ENCODE measurements at places on chromosomes 4 and X.

- DNase-seq: no peak
These were observed 459.5 kb upstream of the AGA start for GRCh38 chr4:177901786-177902185.

GRCh38 chrX:81202943-81203342 is 1.0 kb downstream of the SH3BGRL start:
- no peak for DNase-seq

DNA sequence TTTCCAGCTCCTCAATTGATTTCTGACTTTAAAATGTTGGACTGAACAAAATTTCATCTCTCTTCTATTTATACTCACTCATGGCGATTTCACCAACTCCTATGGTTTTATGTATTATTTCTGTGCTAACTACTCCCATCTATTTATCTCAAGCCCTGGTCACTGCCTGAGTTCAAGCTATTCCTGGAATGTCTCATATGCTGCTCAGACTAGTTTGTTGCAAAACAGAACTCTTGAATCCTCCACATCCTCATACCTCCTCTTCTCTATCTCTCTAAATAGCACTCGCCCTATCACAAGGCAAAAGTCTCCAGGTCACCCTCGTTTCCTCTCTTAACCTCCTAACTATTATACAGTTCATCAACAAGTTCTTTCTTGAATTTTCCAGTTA is 19.0 kb upstream of the DDX60 start:
- no peak for DNase-seq

DNA sequence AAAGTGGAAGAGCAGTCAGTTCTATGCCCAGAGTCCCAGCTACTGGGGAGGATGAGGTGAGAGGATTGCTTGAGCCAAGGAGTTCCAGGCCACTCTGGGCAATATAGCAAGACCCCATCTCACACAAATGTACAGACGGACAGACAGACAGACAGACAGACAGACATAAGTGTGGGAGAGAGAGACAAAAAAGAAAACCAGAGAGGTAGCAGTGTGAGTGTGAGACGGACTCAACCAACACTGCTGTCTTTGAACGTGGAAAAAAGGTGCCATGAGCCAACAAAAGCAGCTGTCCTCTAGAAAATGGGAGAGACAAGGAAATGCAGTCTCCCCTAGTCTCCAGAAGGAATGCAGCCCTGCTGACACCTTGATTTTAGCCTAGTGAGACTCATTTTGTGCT is 18.2 kb upstream of the RPL34 start:
- no peak for DNase-seq

GRCh38 chrX:40579141-40579540 is 1.6 kb upstream of the ATP6AP2 start:
- no peak for DNase-seq

- DNase-seq: no peak
These were observed 69.1 kb upstream of the WDR1 start for GRCh38 chr4:10185518-10186227.

GRCh38 chr4:123077330-123077729 is 154.9 kb upstream of the NUDT6 start:
- no peak for DNase-seq

- no peak for DNase-seq
These were observed 9.6 kb upstream of the RENBP start for GRCh38 chrX:153953892-153954557.

GRCh38 chr4:113145519-113146291 is 96.3 kb downstream of the ANK2 start:
- no peak for DNase-seq

- no peak for DNase-seq
These were observed 85.0 kb upstream of the TENT5D start for GRCh38 chrX:80335062-80335830.

DNA sequence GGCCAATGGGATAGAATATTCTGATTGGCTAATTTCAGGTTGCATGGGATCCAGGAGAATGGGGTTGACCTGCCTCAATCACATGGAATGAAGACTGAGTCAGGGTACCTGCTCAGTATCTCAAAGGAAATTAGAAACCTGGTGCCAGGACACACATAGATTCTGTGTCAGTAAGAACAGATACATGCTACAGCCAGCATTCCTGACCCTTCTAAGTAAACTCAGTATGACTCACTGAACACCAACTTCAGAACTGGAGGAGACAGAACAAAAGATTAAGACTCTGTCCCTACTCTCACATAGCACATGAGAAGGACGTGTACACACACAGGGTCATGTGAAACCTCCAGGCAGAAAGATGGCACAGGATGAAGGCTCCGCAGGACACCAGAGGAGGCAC is 54.5 kb downstream of the FAM184B start:
- no peak for DNase-seq

DNA sequence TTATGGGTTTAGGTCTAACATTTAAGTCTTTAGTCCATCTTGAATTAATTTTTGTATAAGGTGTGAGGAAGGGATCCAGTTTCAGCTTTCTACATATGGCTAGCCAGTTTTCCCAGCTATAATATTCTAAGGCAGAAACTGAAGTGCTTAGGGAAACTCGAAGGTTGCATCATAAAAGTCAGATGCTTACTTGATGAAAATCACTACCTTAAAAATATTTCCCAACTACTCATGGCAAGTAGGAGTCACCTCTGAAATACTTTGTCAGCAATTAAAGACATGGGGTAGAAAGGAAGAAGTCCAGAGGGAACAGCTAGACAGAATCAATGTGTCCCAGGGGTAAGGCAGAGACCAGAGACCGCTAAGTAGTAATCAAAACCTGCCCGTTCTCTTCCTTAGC is 6.3 kb upstream of the AP1S2 start:
- DNase-seq: no peak

DNA sequence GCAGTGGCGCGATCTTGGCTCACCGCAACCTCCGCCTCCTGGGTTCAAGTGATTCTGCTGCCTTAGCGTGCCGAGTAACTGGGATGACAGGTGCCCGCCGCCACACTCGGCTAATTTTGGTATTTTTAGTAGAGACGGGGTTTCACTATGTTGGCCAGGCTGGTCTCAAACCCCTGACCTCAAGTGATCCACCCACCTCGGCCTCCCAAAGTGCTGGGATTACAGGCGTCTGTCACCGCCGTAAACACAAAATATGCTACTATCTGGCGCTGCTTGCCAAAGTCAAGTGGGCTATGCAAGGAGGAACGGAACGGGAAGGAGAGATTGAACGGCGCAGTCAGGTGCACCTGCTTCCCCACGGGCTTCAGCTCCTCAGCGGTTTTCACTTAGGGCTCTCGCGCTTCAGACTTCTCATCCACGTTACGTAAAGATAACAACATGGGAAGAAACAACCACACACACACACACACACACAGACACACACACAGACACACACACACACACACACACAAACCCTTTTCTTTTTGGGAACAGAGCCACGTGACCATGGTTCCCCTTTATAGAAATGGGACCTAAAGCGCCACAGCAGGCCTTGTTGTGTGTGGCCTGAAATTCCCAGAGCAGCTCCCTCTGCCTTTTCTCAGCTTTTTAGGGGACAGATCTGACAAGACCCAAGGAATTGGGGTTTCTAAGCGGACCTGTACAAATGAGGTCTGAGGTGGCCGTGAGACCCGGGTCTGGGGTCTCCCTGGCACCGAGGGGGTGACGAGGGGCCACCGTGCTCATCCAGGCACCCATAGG is 1.5 kb downstream of the P2RY8 start:
- no peak for DNase-seq

DNA sequence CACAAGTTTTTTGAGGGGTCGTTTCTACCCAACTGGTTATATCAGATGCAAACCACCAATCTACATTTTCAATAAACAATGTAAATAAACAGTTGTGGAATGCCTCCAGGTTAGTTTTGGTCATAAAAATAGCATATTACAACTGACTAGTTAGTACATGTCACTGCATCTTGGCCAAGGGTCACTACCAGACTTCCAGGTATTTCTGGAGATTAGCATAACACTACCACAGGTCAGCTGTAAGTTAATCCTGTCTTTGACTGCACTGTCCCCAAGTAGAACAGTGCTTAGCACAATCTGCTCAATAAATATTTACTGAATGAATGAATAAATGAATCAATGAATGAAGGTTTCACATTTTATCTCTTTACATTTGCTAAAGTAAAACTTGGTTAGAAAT is 64.4 kb downstream of the TBC1D19 start:
- no peak for DNase-seq

DNA sequence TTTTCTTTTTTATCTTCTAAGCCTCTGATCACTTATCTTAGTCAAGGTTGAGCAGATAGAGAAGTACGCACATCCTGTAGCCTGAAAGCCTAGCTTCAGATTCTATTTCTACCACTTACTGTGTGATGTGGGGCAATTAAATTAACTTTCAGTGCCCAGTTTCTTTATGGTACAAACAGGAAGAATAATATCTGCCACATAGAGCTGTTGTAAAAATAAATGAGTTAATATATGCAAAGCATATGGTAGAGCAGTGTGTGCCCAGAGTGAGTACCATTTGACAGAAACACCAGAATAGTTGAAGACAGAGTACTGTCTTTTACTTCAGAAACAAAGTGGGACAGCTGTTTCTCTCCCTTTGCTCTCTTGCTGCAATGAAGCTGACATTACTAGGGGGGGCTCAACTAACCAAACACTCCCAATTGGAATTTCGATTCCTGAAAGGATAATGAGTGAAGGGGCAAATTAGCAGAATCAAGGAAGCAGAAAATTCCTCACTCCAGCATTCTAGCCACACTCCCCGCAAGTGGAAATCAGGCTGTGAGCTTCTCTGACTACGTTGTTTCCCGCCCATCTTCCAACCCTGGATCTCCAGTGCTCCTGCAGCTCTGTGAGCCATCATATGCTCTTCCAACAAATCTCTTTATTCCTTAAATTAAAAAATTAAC is 80.4 kb downstream of the MAPK10 start:
- no peak for DNase-seq

DNA sequence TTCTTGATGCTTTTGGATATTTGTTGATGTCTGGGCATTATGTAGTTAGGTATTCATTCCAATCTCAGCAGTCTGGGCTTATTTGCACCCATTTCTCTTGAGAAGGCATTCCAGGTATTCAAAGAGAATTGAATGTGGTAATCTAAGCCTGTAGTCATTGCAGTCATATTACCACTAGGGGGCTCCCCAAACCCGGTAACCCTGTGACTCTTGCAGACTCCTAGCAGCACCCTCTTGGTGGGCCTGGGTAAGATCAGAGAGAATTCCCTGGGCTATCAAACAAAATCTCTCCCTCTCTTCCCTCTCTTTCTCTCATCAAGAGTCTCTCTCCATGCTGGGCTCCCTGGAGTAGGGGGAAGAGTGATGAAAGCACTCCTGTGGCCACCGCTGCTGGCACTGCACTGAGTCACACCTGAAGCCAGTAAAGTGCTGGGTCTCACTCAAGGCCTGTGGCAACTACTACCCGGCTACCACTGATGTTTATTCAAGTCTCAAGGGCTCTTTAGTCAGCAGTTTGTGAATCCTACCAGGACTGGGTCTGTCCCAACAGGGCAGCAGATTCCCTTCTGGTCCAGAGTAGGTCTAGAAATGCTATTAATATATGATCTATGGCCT is 187.7 kb upstream of the NUDT10 start:
- DNase-seq: no peak

DNA sequence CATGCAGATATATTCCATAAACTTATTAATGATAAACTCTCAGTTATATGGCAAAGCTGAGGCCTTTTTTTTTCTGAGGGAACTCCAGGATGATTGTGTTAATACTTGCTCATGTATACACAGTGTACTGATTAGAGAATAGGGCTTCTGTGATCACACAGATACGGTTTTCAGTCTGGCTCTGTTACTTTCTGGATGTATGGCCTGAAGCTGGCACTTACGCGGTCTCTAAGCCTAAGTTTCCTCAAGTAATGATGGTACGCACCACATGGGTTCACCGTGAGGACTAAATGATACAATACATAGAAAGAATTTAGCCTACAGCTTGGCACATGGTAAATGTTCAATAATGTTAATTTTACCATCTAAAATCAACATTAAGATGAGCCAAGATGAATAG is 73.8 kb downstream of the SEC24D start:
- DNase-seq: no peak

- no peak for DNase-seq
These were observed 333 bp downstream of the BOD1L1 start for GRCh38 chr4:13627178-13627605.

GRCh38 chr4:10098780-10099160 is 17.8 kb downstream of the WDR1 start:
- no peak for DNase-seq

- no peak for DNase-seq
These were observed 1681.9 kb upstream of the ADGRL3 start for GRCh38 chr4:59518005-59518823.

- no peak for DNase-seq
These were observed 143.6 kb downstream of the SLIT2 start for GRCh38 chr4:20395160-20395773.

DNA sequence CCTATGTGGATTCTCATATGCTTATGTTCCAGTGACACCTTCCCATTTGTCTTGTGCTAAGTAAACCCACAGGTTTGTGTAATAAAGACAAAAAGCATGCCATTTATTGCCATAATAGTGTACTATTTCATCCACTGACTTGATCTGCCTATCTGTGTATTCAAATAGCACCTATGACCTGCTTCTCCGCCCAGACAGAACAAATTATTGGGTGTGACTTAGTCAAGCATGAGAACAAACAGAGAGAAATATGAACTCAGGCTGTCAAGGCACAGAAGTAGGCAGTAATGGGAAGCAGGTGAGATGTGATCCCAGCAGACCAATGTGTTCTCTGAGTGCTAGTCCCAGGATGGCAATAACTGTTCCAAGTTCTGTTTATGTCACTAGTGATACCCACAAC is 25.4 kb downstream of the ELOVL6 start:
- no peak for DNase-seq

DNA sequence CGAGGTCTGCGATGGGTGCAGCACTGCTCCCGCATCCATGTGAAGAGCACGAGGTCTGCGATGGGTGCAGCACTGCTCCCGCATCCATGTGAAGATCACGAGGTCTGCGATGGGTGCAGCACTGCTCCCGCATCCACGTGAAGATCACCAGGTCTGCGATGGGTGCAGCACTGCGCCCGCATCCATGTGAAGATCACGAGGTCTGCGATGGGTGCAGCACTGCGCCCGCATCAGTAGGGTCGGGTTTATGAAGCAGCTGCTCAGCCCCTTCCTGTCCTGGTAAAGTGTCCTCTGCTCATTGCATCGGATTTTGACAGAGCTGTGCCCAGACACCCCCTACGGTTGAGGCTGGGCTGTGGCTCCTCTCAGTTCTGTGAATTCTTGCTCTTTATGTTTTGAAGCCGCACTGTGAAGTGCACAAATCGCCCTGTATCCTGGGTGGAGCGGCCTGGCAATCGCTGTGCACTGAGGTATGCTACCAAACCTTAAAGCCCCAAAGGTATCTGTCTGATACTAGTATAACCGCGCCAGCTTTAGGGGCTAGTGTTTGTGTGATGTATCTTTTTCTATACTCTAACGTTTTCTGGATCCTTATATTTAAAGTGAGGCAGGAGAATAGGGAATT is 98.7 kb downstream of the CPZ start:
- DNase-seq: no peak

GRCh38 chr4:575281-576141 is 584 bp downstream of the TMEM271 start:
- no peak for DNase-seq

- DNase-seq: no peak
These were observed 171.8 kb upstream of the PACRGL start for GRCh38 chr4:20528508-20528907.

- no peak for DNase-seq
These were observed 66.1 kb upstream of the H2AZ1 start for GRCh38 chr4:100016191-100016590.

Measured in amniotic stem cell (primary cell).